ENCODE measurements at places on chromosomes 13 and 19.

- no peak for DNase-seq
These were observed 87.5 kb upstream of the KLF12 start for GRCh38 chr13:74221752-74222151.

DNA sequence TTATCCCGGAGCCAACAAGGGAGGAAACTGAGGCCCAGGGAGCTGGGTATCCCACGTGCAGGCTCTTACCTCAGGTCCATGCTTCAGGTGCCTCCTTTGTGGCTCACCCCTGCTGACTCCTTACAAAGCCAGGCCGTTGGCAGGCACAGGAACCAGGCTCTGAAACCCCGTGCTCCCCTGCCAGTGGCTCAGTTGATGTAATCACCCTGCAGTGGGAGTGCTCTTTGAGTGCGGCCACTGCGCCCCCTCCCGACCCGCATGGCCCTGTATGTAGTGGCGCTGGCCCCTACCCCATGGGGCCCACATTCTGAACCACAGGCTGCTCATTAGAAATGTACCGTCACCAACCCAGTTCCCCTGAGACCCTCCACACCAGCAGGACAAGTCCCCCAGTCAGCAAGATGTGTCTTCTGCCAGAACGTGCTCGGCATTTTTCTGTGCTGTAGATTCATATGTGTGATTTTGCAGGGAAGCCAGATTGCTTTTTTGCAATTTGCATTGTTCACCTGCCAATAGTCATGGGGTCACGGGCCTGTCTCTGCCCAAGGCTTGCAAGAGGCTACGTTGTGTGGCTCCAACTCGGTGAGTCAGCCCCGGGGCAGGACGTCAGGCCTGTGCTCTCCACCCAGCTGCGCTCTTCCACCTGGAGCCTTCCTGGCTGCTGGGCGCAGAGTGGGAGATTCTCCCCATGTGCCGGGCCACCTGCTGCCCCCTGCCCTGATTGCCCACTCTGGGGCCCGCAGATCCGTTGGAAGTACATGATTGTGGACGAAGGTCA, 60.3 kb downstream of the SMARCA4 start:
- no peak for DNase-seq

- DNase-seq = no peak
These were observed 23.7 kb downstream of the TLE2 start for GRCh38 chr19:3005345-3005744.

DNA sequence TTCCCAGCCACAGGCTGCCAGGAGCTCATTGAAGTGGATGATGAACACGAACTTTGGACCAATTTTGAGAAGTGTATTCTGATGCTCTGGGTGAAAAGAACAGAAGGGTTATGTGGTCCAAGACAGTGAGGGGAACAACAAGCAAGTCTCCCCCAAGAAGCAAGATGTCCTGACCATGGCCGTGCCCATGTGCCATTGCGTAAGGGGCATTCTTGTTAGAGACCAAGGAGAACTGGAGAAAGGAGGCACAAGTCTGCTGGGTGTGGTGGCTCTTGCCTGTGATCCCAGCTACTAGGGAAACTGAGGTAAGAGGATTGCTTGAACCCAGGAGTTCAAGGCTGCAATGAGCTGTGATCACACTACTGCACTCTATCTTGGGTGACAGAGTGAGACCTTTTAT, 27.0 kb upstream of the UBAC2 start:
- DNase-seq = no peak

- DNase-seq = no peak
These were observed 50.5 kb downstream of the KCNRG start for GRCh38 chr13:50065712-50066111.

DNA sequence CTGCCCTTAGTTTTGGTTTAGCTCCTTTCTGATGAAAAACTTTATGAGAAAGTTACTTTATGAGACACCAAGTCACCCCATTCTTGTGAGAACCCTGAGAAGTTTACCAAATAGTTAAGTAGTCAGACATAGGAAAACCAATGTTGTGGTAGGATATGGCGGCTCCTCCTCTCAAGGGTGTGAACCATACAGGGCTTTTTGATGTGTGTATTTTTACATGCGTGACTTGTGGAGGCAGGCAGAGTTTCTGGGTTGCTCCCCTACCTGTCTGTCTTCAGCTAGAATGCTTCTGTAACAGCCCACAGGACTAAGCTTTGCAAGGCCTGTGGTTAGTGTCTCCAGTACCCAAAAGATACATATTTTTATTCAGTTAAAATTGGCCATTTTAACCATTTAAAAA, 18.3 kb downstream of the UBAC2 start:
- no peak for DNase-seq
